ENCODE measurements at places on chromosomes 4 and X.
A peak's percentile ranks its signal among the peaks of the same experiment; 100 is the strongest.

- DNase-seq = peak; percentile 54
- peak within 1 kb of the TSS; percentile 49 for H3K27ac ChIP-seq
- H3K36me3 ChIP-seq = peaks cover 16% of the 10 kb centered on the region
- H3K4me3 ChIP-seq = peak within 1 kb of the TSS; percentile 82
- H3K4me1 ChIP-seq = peaks cover 42% of the 10 kb centered on the region
These were observed at the start of gene FAM114A1 for GRCh38 chr4:38867478-38868058. Gene FAM114A1 (plus strand): TSS chr4:38867806. CDS start chr4:38878079, 10,273 bp downstream.

GRCh38 chr4:51870441-51871188, 27.7 kb downstream of the DCUN1D4 start:
- no peak for DNase-seq
- H3K36me3 ChIP-seq = peaks cover 71% of the 10 kb centered on the region
- H3K4me3 ChIP-seq = no peak overlapping the region
- no peak overlapping the region for H3K27ac ChIP-seq

- H3K27me3 ChIP-seq = no peaks in the 10 kb centered on the region
- H3K36me3 ChIP-seq = no peaks in the 10 kb centered on the region
- H3K4me1 ChIP-seq = no peaks in the 10 kb centered on the region
- no peak for DNase-seq
- no peak overlapping the region for H3K4me3 ChIP-seq
These were observed 240.5 kb downstream of the GRIA3 start for GRCh38 chrX:123424546-123424945.

GRCh38 chr4:149173241-149174013, 642.2 kb downstream of the IQCM start:
- H3K27ac ChIP-seq = no peak overlapping the region
- no peaks in the 10 kb centered on the region for H3K4me1 ChIP-seq
- DNase-seq = no peak
- H3K27me3 ChIP-seq = no peaks in the 10 kb centered on the region
- no peak overlapping the region for H3K4me3 ChIP-seq

DNA sequence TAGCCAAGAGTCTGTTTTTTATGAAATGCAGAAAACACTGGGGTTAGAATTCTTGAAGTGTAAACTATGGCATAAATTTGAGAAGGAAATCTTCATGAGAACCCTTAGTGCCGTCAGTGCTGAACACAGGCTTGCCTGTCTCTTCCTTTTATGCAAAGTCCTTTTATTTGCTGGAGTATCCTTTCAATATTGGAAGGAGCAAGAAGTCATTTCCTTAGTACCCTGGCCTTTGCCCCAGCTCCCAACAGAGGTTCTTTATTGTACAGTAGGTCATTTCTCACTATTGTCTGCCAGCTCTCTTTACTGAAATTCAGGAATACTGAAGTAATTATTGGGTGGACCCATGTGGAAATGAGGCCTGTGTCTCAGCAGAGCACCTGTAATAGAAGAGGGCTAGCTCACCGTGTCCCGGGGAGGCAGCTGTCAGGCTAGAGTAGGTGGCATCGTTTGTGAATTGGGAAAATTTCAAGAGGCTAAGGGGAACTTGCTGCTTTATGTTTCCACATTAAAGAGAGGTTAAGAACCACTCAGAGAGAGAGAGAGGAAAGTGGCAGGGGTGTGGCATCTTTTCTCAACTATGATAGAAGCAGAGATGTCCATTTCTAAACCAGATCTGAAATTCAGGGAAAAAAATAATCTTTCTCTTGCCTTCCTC, 8.7 kb downstream of the FHDC1 start:
- H3K27me3 ChIP-seq = peaks cover 15% of the 10 kb centered on the region
- no peak overlapping the region for H3K27ac ChIP-seq
- H3K4me1 ChIP-seq = no peaks in the 10 kb centered on the region
- no peak overlapping the region for H3K4me3 ChIP-seq
- DNase-seq = no peak

DNA sequence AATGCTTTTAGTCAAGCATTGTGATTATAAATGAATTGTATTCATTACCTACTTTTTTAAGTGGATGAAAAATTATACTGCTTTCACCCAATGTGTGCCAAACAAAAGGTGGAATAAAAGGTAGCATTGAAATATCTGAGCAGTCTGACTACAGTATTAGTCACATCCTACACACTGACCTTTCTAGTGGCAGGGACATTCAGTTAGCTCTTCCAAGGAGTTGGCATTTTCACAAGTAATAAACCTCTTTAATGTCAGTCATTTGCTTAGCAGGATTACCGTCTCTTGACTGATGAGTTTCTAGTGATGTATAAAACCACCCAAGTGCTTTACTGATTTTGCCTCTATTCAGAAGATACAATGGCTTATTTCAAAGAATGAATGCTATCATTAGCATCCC, 687.9 kb downstream of the ARAP2 start:
- H3K27ac ChIP-seq = no peak overlapping the region
- H3K4me1 ChIP-seq = no peaks in the 10 kb centered on the region
- DNase-seq = no peak
- H3K27me3 ChIP-seq = no peaks in the 10 kb centered on the region
- H3K4me3 ChIP-seq = no peak overlapping the region

- no peaks in the 10 kb centered on the region for H3K4me1 ChIP-seq
- H3K4me3 ChIP-seq = no peak overlapping the region
- no peaks in the 10 kb centered on the region for H3K36me3 ChIP-seq
- no peak for DNase-seq
- no peak overlapping the region for H3K27ac ChIP-seq
- no peaks in the 10 kb centered on the region for H3K27me3 ChIP-seq
These were observed 219.9 kb downstream of the CHIC2 start for GRCh38 chr4:53844551-53844950.

DNA sequence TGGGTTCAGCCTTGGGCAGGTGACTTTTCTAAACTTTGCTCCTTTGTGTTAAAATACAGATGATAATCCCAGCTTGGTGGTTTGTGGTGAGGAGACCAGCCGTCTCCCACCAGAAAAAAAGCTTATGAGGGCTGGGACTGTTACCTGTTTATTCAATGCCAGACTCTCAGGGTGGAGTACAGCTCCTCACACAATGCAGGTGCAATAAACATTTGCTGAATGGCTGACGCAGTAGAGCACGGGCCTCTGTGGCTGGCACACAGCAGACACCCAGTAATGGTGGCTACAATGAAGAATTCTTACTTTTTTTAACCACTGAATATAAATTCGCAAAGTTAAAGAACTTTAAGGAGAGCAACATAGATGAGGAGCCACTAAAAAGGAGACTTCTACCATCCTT, 30.2 kb downstream of the BEND4 start:
- DNase-seq = no peak
- H3K27ac ChIP-seq = no peak overlapping the region
- H3K4me1 ChIP-seq = no peaks in the 10 kb centered on the region
- H3K4me3 ChIP-seq = no peak overlapping the region

- DNase-seq = peak; percentile 16
- no peak overlapping the region for H3K4me3 ChIP-seq
- H3K36me3 ChIP-seq = peaks cover 17% of the 10 kb centered on the region
- H3K27me3 ChIP-seq = no peaks in the 10 kb centered on the region
- H3K4me1 ChIP-seq = peaks cover 37% of the 10 kb centered on the region
These were observed 26.8 kb downstream of the MGST2 start for GRCh38 chr4:139692309-139693012.

GRCh38 chr4:14659286-14659685, 343.0 kb upstream of the CPEB2 start:
- H3K4me1 ChIP-seq = no peaks in the 10 kb centered on the region
- no peaks in the 10 kb centered on the region for H3K36me3 ChIP-seq
- no peak overlapping the region for H3K4me3 ChIP-seq
- no peak for DNase-seq

- H3K27ac ChIP-seq = no peak overlapping the region
- H3K36me3 ChIP-seq = no peaks in the 10 kb centered on the region
- H3K4me1 ChIP-seq = no peaks in the 10 kb centered on the region
- DNase-seq = no peak
These were observed 290.0 kb downstream of the IL15 start for GRCh38 chr4:141926406-141926805.

- H3K27me3 ChIP-seq = no peaks in the 10 kb centered on the region
- no peak overlapping the region for H3K27ac ChIP-seq
- no peaks in the 10 kb centered on the region for H3K36me3 ChIP-seq
- no peak for DNase-seq
These were observed 58.1 kb upstream of the INTU start for GRCh38 chr4:127574643-127575042.

DNA sequence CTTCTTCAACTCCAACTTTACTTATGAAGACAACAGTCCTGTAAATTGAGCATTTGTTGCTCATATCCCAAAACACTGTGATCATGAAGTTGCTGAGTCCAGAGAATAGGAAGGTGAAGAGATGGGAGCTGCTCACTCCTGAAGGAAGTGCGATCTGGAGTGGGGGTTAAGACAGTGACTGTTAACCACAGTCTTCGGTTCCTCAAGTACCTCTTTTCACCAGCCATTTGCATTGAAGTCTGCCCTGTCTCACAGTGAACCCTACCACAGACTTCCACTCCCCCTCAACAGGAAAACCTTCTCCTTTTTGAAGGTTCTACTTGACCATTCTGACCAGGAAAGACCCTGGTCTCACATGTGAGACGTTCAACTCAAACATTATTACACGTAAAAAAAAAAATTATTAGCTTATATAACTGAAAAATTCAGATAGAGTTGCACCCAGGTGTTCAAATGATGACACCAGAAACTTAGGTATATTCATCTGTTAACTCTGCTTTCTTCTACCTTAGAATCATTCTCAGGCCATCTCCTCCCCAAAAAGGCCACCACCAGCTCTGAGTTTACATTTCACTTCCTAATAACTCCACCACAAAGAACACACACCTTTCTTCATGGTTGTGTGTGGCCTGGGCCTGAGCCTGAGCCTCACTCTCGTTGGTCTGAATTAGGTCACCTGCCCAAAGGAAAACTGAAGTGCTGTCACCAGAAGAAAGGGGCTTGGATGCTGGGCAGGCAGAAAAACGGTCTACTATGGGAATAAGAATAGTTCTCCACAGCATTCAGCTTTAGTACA, 199.2 kb downstream of the DCTD start:
- no peaks in the 10 kb centered on the region for H3K27me3 ChIP-seq
- no peak overlapping the region for H3K4me3 ChIP-seq
- no peaks in the 10 kb centered on the region for H3K36me3 ChIP-seq

GRCh38 chr4:165634766-165635165, 238.3 kb upstream of the TLL1 start:
- DNase-seq = no peak
- H3K4me3 ChIP-seq = no peak overlapping the region
- H3K27me3 ChIP-seq = no peaks in the 10 kb centered on the region

DNA sequence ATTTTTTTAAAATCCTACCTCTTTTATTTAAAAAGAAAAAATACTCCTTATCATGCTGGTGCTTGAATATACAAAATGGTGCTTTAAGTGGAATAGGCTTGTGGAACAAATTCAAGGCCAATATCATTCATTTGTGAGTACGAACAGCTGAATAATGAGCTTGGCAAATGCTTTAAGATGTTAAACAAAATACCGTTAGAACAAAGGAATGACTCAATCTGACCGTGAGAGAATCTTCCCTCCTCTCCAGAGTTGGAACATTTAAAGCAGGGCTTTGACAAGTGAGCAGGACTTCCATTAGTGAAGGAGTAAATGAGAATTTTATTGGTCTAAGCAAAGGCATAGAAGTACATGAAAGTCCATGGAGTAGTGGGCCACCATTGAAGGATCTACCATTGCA, 74.5 kb downstream of the DCLK2 start:
- H3K27me3 ChIP-seq = no peaks in the 10 kb centered on the region
- no peaks in the 10 kb centered on the region for H3K36me3 ChIP-seq
- no peak overlapping the region for H3K27ac ChIP-seq
- H3K4me1 ChIP-seq = no peaks in the 10 kb centered on the region

DNA sequence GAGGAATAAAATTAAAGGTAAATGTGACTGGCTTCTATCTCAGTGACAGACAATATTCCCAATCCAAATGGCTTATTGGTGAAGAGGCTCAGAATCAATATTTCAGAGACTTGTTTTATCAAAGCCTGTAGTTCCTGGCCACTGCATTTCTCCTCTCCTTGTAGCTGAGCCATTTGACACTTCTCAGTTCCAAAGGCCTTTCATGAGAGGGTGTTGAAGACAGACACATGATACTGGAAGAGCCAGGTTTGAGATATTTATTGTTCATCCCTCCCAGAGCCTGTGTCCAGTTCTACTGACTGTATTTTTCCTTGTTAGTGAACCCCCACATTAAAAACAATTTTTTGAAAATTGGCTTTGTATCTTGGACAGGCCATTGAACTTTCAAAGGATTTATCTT, 12.9 kb upstream of the INPP4B start:
- H3K36me3 ChIP-seq = no peaks in the 10 kb centered on the region
- no peak for DNase-seq
- no peak overlapping the region for H3K27ac ChIP-seq
- no peaks in the 10 kb centered on the region for H3K27me3 ChIP-seq
- H3K4me1 ChIP-seq = no peaks in the 10 kb centered on the region

DNA sequence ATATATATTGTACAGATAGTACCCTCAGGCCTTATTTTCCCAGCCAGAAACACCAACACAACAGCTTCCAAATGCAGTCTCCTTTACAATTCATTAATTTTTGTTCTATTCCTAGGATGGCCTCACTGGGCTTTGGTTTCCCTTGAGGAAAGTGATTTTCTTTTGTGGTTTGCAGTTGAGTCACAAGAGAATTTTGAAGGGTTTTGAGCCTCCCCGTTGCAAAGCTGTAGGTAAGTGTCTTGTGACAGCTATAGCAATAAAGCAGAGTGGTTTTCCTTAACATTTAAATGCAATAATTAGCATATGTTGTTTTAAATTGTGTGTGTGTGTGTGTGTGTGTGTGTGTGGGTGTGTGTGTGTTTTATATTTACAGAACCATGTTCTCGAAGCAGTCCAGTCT, 54.1 kb upstream of the WDR17 start:
- H3K27me3 ChIP-seq = no peaks in the 10 kb centered on the region
- peaks cover 20% of the 10 kb centered on the region for H3K4me1 ChIP-seq
- H3K27ac ChIP-seq = no peak overlapping the region
- no peak overlapping the region for H3K4me3 ChIP-seq

GRCh38 chrX:54085666-54086065, 41.4 kb upstream of the PHF8 start:
- no peak overlapping the region for H3K27ac ChIP-seq
- no peaks in the 10 kb centered on the region for H3K36me3 ChIP-seq
- no peak for DNase-seq
- H3K4me1 ChIP-seq = no peaks in the 10 kb centered on the region

- H3K27ac ChIP-seq = no peak overlapping the region
- no peak for DNase-seq
- H3K4me1 ChIP-seq = peaks cover 13% of the 10 kb centered on the region
- H3K36me3 ChIP-seq = peaks cover 4% of the 10 kb centered on the region
- H3K4me3 ChIP-seq = peak overlapping the region; percentile 87
These were observed 1.1 kb downstream of the MOB1B start for GRCh38 chr4:70903291-70903603.

- no peak overlapping the region for H3K4me3 ChIP-seq
- no peaks in the 10 kb centered on the region for H3K27me3 ChIP-seq
- H3K4me1 ChIP-seq = no peaks in the 10 kb centered on the region
- H3K36me3 ChIP-seq = no peaks in the 10 kb centered on the region
- DNase-seq = no peak
These were observed 92.5 kb upstream of the TEX13D start for GRCh38 chrX:124239911-124240310.

- peaks cover 43% of the 10 kb centered on the region for H3K4me1 ChIP-seq
- peak overlapping the region; percentile 83 for H3K27ac ChIP-seq
- DNase-seq = peak; percentile 88
- no peaks in the 10 kb centered on the region for H3K27me3 ChIP-seq
- H3K4me3 ChIP-seq = peak overlapping the region; percentile 66
These were observed 17.4 kb downstream of the IRAK1 start for GRCh38 chrX:154002215-154002719.

- no peaks in the 10 kb centered on the region for H3K4me1 ChIP-seq
- no peaks in the 10 kb centered on the region for H3K36me3 ChIP-seq
- DNase-seq = no peak
- no peak overlapping the region for H3K27ac ChIP-seq
These were observed 64.0 kb downstream of the AASDH start for GRCh38 chr4:56323327-56323726.
